ENCODE measurements at places on chromosomes 7 and 10.

DNA sequence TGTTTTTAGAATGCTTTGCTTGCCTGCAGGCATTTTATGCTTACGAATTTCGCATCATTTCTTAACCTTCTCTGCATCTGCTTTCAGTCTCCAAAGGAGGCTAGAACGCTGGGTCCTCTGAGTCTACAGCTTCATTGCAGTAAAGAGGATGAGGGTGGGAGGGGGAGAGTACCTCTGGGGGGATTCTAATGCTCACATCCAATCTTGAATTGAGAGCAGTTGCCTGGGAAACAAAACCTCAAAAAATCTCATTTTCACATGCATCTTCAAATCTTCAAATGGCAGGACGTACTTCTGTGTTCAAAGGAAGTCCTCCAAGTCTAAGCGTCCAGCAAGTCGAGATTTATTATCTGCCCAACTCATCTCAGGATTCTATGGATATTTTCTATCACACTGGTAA is 100.7 kb upstream of the PRKCQ start:
- no peak for DNase-seq

GRCh38 chr7:64880322-64881297 is 22.5 kb upstream of the ZNF273 start:
- no peak for DNase-seq

DNA sequence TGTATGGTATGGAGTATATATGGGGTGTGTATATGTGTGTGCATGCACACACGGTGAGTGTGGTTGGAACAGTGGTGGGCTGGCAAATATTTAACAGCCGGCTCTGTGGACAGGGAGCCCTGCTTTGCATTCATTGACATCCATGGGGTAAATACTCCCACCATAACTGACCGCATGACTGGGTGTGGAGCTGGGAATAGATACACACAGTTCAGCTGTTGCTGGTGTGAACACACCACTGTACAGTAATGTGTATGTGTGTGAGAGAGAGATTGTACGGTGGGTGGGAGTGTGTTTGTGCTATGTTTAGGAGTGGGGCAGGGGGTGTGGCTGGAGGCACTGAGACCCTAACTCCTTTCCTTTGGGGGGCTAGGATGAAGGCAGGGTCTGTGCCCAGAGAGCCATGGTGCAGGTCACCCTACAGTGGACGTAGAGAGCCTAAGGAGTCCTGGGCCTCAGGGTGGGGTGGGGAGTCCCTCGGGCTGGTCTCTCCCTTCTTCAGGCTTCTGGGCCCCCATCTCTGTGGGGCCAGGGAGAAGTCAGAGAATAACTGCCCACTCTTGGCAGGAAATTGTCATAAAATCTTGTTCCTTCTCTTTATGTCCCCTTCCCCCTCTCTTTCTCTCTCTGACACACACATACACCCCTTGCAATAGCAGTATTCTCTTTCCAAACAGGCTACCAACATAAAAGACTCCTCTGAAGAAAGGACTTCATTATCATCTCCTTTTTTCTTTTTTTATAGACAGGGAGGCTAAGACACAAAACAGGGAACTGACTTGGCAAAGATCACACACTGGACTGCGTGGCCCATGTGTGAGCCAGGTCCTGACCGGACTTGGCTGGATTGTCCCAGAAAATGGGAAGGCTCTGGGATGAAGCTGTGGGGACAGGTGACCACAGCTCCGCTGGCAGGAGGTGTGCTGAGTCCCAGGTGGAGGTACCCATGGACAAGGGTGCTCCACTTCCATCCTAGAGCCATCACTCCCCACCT is 3.2 kb downstream of the SFRP5 start:
- no peak for DNase-seq

- no peak for DNase-seq
Observed at GRCh38 chr7:128458956-128459355, 3.3 kb downstream of the HILPDA start.

- DNase-seq = no peak
Observed at GRCh38 chr7:118013252-118014010, 140.2 kb upstream of the CTTNBP2 start.

- DNase-seq = no peak
Observed at GRCh38 chr7:17376595-17376994, 78.1 kb downstream of the AHR start.

DNA sequence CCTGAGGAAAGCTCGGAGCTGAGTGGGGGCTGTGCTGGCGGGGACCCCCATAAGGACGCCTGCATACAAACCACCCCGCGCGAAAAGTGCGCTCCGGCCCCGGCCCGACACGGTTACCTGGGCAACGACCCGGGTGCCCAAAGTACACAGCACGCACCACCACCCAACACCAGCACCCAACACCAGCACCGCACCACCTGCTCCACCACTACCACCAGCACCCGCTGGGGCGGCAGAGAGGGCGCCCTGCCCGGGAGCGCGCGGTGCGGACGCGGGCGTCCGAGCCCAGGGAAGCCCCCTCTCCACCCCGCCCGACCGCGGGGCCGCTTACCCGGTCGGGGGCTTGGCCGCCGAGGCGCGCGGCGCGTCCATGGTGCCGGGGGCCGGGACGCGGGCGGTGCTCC is 345 bp downstream of the COBL start:
- DNase-seq = no peak

- DNase-seq = no peak
Observed at GRCh38 chr10:24723386-24723787, 300 bp downstream of the ARHGAP21 start.

DNA sequence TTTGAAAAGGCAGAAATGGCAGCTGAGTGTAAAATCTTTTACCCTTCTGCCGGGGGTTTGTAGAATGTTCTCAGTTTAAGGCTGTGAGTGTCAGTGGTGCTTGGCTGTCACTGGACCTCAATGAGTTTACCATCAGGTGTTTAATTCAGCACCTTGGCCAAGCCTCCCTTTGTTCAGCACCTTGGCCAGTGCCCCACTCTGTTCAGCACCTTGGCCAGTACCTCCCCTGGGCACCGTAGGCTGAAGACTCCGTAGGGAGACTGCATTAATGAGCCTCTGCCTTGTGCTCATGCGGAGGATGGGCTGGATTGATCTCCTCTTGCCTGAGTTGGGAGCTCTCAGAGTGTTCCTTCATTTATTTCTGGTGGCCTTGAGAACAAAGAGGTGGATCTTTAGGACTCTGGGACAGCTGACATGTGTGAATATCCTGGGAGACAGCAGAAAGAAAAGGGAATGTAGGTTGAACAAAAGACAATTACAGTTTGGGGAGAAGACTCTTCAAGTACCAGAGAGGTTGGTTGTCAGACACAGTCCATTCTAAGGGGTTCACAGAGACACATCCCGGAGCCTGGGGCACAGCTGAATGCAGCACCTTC is 1.6 kb downstream of the FAM24A start:
- DNase-seq = no peak

DNA sequence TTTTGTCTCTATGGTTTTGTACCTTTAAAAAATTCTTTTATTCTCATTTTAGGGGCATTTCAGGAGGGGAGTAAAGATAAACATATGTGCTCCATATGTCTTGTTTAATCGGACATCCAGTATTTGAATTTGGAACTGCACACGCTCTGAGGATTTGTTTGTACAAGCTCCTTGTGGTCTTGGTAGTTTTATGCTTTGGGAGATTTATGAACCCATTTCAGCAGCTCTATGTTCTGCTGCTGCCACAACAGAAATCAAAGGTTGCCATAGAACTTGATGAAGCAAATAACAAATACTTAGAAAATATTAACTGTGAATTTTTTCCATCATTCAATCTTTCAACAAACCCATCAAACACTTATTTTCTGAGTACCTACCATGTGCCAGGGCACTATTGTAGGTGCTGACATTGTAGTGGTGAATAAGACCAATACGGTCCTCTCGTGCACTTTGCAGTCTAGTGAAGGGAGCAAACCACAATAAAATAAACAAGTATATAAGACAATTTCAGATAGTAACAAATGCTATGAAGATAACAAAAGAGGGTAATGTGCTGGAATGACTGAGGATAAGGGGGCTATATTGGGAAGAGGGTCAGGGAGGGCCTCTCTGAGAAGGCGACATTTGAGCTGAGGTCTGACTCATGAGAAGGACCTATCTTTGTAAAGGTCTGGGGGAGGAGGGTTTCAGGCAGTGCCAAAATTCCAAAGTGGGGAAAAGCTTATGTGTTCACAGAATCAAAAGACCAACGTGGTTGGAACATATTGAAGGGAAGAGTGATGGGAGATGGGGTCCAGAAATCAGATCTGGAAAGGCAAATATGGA is 30.4 kb downstream of the MYPN start:
- DNase-seq = no peak

GRCh38 chr7:7221599-7222038 is 39.3 kb downstream of the C1GALT1 start:
- no peak for DNase-seq

DNA sequence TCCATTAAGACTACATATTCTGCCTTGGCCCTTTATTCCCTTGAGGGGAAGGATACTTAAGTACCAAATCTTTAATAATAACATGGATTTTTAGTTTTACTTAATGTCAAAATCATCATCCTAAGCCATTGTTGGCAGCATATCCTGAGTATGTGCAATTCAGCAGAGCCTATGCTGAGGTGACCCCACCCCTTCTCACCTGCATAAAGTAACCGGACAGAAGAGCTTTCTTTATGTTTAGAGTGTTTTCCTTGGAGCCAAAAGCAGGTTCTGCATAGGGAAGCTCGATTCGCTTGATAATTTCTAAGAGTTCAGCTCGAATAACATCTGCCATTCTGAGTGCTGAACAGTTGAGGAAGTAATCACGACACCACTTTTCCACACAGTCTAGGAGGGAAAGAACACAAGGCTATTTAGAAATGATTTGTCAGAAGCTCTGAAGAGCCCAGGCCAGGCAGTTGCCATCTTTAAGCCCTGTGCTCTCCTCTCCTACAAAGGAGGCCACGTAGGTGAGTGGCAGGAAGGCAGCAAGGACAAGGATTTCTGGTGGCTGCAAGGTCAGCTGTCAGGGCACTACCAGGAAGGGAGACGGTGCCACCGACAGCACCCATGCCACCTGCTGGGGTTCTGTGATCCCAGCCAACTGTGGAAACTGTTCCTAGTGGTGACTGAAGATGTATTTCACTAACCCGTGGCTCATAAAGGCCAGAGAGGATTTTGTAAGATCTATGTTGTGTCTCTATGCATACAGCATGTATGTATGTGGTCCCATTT is 15.6 kb downstream of the BCCIP start:
- no peak for DNase-seq

DNA sequence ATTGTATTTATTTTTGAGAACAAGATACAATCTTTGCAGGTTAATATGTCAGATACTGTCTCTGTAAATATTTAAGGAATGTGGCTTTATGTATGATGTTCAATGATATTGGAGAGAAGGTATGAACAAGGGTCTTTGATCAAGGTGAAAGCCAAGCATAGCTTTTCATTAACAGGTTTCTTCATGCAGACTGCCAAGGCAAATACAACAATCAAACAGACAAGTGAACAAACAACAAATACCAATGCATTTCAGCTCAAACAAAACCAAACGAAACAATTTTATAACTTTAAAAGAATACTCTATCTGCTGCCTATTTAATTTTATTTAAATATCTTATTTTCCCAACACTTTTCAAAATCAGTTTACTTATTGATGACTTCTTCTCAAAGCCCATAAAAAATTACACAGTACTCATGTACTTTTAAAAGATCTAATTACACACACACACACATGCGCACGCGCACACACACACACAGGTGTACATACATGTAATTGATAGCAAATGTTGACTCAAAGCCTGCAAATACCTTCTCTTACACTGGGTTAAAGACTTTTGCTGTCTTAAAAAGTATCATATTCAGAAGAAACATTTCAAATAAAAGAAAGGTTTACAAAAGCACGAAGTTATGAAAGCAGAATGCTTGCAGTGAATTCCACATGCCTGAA is 201.1 kb upstream of the CCDC6 start:
- DNase-seq = no peak

DNA sequence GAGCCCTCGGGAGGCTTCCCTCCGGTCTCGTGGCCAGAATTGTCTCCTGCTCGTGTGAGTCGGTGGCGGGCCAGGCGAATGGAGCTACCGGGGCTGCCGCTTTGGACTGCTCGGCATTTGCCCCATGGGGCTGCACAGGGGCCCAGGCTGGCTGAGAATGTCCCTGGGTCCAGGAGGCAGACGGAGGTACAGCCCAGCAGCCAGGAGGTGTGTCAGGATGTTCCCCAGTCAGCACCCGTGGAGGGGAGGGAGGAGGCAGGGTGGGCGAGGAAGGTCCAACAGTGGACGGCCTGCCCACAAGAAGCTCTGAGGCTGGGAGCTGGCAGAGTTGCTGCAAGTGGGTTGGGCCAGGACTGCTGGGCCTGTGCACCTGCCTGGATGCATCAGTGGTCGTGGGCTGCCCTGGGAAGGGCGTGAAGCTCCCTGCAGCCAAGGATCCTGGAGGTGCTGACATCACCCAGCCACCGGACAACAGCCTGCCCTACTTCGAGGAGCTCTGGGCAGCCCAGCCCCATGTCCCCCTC is 46.4 kb downstream of the PDGFA start:
- DNase-seq = no peak

DNA sequence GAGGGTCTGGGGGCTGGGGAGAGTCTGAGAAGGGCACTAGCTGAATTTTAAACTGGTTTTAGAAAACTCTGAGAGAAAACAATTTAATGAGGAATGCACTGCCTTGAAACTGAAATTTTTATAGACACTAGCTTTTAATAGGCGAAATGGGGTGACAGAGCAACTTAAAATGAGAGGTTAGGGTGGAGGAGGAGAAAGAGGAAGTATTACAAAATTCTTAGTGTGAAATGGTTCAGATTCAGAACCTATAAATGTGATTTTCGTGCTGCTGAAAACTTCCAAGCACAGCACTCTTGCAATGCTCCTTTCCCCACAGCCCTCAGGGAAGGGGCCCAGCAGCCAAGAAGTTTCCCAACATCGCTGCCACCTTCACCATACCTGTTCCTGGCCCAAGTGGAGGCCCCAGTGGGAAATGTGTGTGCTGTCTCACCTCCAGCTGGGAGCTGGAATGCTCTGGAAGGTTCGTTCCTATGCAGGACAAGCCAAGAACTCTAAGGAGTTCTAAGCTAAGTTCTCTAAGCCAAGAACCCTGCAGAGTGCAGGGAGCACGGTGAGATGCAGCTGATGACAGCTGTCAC is 60.0 kb downstream of the ATXN7L1 start:
- DNase-seq = no peak

DNA sequence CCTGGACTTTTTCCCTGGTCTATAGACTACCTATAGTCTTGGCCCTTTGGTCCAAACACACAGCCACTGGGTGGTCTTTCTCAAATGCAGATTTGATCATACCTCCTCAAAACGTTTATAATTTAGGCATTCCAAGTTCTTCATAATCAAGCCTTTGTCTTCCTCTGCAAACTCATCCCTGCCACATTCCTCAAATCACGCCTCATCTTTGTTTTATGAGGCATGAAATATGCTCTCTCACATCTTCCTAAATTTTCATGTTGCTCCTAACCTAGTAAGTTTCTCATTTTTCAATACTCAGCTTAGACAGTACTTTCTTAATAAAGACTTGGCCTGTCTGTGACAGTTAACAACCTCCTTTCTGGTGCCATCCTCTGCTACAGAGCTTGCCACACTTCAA is 10.9 kb upstream of the HERC4 start:
- DNase-seq = no peak
